LHCN-M2 (cell line): ENCODE measurements at places on chromosomes 16 and 17. TPM values are rescaled to one million over a fixed set of nuclear protein-coding genes. Genes with fewer than 3 reads are reported as not detected.

The CWC25 gene
- total RNA-seq: 9.5 and 10.1 TPM in 2 replicates

The DHRS7C gene
- not detected in 2 replicates for total RNA-seq

The TNFRSF12A gene
- 574 and 676 TPM in 2 replicates for total RNA-seq

DNA sequence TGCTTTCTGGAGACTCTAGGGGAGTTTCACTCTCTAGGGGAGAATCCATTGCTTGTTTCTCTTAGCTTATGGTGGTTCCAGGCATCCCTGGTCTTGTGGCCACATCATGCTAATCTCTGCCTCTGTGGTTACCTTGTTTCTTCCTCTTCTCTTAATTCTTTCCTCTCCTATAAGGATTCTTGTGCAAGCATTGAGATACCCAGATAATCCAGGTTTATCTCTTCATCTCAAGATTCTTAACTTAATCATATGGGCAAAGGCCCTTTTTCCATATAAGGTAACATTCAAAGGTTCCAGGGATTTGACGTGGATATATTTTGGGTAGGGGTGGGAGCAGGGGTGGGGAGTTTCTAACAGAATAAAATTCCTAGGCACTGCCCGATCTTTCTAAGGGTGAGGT, 32.6 kb downstream of the FAM20A start:
- DNase-seq: no peak

DNA sequence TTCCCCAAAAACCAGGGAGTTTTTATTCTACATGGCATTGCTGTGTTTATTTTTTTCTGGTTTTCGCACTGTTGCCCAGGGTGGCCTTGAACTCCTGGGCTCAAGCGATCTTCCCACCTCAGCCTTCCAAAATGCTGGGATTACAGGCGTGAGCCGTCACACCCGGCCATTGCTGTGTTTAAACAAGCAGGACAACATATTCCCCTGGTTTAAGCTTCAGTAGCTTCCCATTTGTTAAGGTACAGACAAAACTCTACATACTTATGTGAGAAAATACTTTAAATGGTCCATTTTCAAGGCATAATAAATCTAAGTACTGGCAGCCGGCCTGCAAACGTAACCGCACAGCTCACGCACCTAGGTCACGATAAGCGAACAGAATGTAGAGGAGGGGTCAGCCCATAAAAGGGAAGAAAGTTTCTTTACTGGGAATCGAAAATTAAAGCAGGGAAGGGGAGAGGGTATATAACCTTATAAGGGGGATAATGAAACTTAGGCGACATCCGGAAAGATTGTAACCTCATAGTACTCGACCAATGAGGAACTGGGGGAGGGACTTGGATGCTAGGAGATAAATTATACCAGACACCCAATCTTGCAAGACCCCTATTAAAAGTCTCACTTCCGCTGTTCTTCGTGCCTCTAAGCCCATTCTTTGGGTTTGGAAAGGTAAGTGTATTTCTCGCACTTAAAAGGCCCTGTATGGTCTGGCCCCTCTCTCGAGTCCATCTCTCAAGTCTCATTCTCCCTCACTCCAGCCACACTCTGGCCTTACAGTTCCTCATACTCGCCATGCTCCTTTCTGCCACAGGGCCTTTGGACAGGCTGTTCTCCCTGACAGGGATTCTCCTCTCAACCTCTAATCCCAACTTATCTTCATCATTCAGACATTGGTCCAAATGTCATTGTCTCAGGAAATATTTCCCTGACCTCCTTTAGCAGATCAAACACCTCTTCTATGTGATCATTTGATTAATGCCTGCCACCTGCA, 59.2 kb downstream of the TEX14 start:
- no peak for DNase-seq

- DNase-seq: peak; percentile 70
Observed at GRCh38 chr16:87060034-87060986, 256.9 kb downstream of the C16orf95 start.

DNA sequence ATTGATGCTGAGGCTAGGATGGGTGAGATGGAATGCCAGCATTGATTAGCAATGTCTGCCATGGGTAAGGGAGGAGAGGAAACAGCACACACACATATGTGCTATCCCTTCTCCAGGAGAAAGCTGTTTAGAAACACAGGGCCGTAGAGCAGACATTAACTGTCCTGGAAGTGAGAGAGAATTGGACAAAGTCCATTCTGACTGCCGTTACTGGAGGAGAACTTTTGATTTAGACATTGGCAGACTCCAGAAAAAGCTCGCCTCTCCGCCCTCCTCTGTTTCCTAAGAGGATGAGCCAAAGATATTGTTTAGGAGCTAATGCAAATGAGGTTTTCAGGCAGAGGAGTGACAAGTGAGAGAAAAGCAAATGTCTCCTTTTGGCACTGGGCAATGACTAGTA, 237.0 kb downstream of the HAPSTR1 start:
- DNase-seq: no peak

DNA sequence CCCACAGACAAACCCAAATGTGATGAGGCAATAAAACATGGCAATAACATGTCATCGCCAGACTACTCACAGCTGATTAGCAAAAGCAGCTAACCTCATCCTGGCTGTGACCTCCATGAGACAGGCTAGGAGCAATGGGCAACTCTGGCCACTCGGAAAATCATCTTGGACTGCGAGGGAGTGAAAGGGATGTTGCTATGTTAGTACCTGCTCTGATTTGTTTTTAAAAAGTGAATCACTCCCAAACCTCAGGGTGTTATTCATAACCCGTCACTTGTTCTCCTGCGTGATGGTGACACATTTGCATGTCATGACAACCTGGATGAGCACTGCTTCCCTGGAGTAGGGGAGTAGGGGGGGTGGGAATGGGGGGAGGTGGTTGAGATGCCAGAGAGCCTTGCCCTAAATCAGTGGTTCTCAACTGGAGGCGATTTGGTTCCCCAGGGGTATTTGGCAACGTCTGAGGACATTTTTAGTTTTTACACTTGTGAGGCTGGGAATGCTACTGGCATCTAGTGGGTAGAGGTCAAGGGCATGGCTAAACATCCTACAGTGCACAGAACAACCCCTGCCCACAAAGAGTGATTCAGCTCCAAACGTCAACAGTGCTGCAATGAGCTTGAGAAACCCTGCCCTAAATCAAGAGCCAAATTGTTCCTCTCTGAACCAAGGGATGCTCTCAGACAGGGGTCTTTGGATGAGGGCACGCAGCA, 241.7 kb downstream of the SOX9 start:
- peak; percentile 93 for DNase-seq

GRCh38 chr17:79814127-79814973, 17.5 kb upstream of the CBX8 start:
- DNase-seq: no peak

- DNase-seq: no peak
Observed at GRCh38 chr17:28579526-28579925, 2.8 kb upstream of the ALDOC start.

DNA sequence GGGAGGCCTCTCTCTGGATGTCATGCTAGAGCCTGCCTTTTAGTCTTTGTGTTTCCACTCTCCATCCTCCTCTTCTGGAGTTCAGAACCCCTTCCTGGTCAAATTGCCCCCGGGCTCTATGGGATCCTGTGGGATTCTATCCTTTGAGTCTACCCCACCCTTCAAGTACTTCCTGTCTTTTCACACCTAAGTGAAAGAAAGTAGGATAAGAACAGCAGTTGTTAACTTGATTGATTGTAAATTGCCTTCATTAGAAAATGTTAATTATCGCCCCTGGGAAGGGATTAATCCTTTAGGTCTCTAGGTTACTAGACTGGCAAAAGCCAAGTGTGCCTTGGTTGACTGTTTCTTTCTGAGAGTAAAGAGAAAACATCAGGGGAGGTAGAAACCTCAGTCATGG, 30.1 kb downstream of the PRKCB start:
- no peak for DNase-seq

- DNase-seq: no peak
Observed at GRCh38 chr17:63692195-63692816, 7.6 kb downstream of the LIMD2 start.

GRCh38 chr17:57959929-57960328, 4.7 kb upstream of the CUEDC1 start:
- no peak for DNase-seq

GRCh38 chr17:44829523-44830358, at the start of gene GJC1:
TSS of gene GJC1 (minus strand) at chr17:44830287. CDS start at chr17:44805817, 24,470 bp downstream.
- peak; percentile 60 for DNase-seq

DNA sequence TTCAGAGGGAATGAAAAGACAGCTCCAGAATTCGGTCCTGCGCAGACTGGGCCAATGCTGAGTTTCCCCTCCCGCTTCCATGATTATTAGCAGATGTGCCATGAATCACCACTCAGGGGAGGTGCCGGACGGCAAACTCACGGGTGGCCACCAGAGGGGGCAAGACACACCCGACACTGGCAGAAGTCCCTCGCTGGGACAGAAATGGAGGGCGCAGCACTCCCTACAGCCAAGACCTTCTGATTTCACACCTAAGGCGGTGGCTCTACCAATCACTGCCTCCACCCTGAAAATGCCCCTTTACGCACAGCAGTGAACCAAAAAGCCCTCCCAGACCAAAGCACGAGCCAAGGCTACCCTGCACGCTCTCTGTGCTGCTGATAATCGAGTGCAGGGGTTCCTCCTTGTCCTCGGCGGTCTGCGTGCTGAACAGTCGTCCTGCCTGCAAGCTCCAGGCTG, 26.8 kb downstream of the TRAP1 start:
- DNase-seq: peak; percentile 86

DNA sequence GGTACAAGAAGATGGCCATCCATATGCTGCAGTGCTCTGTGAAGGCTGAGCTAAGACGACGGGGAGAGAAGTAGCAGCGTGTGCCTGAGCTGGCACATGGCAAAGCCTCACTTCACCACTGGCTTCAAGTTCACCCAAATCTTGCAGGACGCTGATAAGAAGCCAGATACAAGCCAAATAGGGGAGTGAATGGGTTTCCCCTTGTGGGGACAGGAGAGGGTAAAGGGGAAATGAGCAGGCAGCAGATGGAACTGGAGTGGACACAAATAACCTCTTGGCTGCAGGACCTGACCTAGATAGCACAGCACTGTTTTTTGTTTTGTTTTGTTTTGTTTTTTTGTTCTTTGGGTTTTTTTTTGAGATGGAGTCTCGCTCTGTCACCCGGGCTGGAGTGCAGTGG, 21.0 kb upstream of the PITPNA start:
- DNase-seq: no peak

DNA sequence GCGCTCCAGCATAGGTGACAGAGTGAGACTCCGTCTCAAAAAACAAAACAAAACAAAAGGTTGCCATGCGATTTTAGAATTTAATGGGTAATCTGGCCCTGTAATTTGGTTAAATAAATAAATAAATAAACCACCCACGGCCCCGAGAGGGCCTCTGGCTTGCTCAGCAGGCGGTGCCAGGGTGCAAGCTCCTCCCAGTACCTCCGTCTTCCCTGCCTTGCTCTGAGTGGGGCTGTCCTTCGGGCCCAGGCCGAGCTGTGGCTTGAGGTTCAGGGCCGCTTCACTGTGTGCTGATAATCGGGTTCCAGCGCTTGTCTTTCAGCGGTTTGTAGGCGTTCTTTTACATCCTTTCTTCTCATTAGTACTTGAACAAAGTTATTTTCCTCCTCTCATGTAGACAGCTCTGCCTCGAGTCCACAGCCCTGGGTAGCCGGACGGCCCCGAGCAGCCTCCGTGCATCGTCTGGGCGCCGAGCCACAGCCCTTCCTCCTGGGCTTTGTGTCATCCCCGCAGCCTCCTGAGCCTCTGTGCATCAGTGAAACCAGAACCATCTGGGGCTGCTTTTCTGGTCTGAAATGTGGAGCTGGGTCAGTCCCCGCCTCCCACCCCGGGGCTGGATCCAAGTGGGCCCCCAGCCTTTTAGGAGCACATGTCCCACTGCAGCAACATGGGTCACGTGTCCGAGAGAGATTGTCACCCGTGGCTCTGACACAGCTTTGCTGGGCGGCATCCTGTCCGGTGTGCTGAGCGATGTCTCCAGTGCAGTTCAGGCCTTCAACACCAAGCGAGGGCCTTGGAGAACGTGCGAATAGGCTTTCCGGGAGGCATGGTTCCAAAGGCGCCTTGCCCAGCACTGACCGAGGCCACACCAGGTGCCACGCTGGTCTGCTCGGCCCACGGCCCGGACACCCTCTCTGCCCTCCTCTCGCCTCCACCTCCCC, 157.4 kb upstream of the CHMP6 start:
- DNase-seq: no peak

GRCh38 chr17:32287804-32288511, 22.3 kb downstream of the RHBDL3 start:
- no peak for DNase-seq

DNA sequence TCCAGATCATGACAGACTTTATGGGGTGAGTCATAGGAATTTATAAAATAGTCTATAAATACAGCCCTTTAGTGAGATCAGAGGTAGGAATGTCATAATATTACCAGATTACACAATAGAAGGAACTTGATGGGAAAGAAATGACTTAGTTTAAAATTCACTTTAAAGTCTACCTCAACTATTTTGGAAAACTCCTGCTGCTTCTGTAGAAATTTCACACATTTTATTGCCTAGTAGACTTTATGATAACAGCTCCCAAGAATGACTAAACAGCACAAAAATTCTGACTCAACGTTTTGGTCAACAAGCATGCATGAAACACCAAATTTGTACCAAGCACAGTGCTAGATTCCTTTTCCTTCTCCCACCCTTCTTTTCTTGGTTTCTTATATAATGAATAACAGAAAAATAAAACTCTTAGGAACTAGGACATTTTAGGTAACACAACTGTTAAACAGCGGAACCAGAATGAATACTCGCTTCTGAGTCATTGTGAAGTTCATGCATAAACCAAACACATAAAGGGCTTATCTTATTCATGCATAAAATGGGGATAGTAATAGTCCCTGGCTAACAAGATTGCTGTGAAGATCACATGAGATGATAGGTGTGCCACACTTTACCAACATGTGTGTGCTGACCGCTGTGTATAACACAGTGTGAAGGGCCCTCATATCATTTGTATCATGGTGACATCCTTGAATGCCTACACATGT, 243.9 kb downstream of the CDH8 start:
- DNase-seq: peak; percentile 97

DNA sequence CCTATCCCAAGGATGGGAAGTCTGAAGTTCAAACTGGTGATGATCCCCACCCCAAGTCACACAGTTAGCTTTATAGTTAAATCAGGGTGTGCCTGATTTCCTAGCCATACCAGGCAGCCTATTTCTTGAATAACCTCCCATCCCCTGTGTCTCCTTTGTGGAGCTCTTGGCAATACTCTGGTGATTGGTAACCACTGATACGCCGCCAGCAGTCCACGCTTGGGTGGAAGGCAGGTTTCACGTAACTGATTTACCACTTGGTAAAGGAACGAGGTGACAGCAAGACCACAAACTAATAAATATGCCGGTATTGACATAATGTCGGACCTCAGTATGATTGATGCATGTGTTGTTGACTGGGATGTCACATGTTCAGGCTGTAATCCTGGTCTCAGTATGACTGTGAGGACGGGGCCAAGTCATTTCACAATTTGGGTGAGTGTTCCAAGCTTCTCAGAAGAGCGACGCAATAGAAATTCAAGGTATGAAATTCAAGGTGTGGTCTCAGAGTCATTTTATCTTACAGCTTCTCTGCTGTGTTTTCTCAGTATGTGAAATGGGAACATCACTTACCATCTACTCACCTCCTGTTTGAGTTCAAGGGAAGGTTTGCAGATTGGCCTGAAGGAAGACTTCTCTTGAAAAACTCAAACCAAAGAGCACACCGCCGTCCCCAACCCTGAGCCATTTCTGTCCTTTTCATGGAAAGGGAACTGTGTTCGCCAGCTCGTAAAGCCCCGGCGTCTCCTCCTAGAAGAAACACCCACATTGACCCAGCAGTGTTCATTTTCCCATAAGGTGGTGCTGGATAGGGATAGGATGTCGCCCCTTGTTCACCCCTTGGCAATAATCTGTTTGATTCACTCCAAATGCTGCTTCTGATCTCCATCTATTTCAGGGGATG, 678.9 kb downstream of the WWOX start:
- DNase-seq: no peak
